SJCRH30 (cell line): ENCODE measurements at places on chromosomes 7 and 10.

- H3K36me3 ChIP-seq, result no peaks in the 10 kb centered on the region
- no peaks in the 10 kb centered on the region for H3K4me1 ChIP-seq
- no peak overlapping the region for H3K4me3 ChIP-seq
These were observed 427.9 kb upstream of the CELF2 start for GRCh38 chr10:10589540-10590303.

- H3K36me3 ChIP-seq, result no peaks in the 10 kb centered on the region
- peaks cover 4% of the 10 kb centered on the region; the same call in 1 of the 2 replicates for H3K4me1 ChIP-seq
- H3K27ac ChIP-seq, result no peak within 1 kb of the TSS
- no peaks in the 10 kb centered on the region for H3K27me3 ChIP-seq
These were observed at the start of gene CYTH3 for GRCh38 chr7:6272481-6273323. TSS of gene CYTH3 (minus strand) at chr7:6272624. CDS start at chr7:6272507, 117 bp downstream.

DNA sequence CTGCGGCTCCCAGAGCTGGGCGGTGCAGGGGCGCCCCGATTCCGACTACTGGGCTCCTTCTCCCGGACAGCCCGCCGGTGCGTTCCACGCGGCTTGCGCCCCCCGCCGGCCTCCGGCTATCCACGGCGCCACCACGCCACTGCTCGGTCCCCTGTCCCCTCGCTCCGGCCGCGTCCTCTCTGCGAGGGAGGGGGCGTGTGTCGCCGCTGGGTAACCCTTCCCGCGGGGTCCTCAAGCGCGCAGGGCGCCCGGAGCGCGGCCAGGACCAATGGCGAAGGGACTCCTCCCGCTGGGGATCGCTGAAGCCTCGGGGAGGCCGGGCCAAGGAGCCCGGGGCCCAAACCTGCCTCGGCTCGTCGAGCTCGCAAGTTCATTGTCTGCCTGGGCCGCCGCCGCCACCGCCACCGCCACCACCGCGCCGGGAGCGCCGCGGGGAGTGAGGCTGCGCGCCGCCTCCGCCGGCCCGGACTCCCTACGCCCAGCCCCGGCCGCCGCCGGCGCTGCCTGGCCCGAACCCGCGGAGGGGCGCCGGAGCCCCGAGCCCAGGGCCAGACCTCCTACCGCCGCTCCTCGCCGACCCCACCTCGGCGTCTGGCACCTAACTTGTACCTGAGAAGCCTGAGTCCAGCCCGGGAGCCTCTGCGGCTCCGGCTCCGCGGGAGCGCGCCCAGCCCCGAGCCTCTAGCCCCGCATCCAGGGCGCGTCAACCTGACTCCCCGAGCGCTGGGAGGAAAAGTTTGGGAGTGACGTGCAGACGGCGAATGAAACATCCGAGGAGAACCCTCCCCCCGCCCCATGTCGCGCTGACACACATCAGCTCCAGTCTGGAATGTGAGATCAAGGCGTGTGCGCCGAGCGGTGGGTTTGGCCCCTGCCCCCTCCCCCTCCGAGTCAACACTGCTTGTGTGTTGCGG is at the start of gene CHST15:
Gene CHST15, minus strand, starts transcription at position 739 of the 914 bp plus-strand sequence. CDS start 47,386 bp downstream, outside the sequence.
- peak within 1 kb of the TSS; percentile 54 for H3K4me3 ChIP-seq
- H3K4me1 ChIP-seq, result no peaks in the 10 kb centered on the region
- no peaks in the 10 kb centered on the region for H3K36me3 ChIP-seq
- no peak for DNase-seq
- peaks cover 24% of the 10 kb centered on the region for H3K27me3 ChIP-seq

DNA sequence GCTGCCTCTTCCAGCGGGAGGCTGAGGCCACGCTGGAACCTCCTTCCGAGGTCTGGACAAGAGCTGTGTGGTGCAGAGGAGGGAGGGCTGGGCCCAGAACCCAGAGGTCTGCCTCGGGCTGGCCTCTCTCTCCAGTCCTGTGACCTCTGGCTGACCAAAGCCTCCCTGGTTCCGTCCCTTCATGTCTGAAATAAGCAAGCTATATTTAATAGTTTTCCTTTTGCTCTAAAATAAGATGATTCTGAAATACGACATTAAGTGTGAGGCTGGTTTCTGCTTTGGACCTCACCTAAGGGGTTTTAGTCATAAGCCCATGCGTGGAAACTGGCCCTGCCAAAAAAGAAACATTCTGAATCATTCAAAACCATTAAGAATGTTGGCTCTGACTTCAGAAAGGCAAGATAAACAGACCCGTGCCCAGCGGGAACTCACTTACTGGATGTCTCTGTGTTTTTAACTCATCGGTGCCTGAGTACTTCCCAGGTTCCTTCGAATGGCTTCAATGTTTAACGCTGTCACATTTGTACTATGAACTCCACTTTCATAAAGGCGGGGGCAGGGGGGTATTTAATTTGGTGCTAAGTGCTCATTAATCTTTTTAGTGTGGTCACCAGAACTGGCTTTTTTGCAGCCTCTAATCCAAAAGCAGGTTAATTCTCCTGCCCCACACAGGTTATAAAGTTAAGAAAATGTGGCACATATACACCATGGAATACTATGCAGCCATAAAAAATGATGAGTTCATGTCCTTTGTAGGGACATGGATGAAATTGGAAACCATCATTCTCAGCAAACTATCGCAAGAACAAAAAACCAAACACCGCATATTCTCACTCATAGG is 157.5 kb upstream of the KLF14 start:
- peaks cover 27% of the 10 kb centered on the region for H3K4me1 ChIP-seq
- no peak overlapping the region for H3K4me3 ChIP-seq
- no peaks in the 10 kb centered on the region for H3K27me3 ChIP-seq
- peaks cover 8% of the 10 kb centered on the region; the same call in 1 of the 2 replicates for H3K36me3 ChIP-seq
- DNase-seq, result no peak

- H3K36me3 ChIP-seq, result no peaks in the 10 kb centered on the region
- no peak overlapping the region for H3K4me3 ChIP-seq
- no peaks in the 10 kb centered on the region for H3K27me3 ChIP-seq
- DNase-seq, result no peak
- no peak overlapping the region for H3K27ac ChIP-seq
These were observed 80.7 kb upstream of the CXCL12 start for GRCh38 chr10:44465401-44466115.

GRCh38 chr10:115093776-115094408 is 727 bp downstream of the ATRNL1 start:
- no peaks in the 10 kb centered on the region for H3K36me3 ChIP-seq
- H3K27me3 ChIP-seq, result no peaks in the 10 kb centered on the region
- peak; percentile 23 for DNase-seq
- H3K27ac ChIP-seq, result peak overlapping the region; percentile 42; the same call in 1 of the 2 replicates

- no peaks in the 10 kb centered on the region for H3K4me1 ChIP-seq
- peak; percentile 24 for DNase-seq
- H3K27ac ChIP-seq, result no peak overlapping the region
- peaks cover 51% of the 10 kb centered on the region for H3K36me3 ChIP-seq
- no peaks in the 10 kb centered on the region for H3K27me3 ChIP-seq
These were observed 164.4 kb downstream of the SVIL start for GRCh38 chr10:29470355-29470705.

DNA sequence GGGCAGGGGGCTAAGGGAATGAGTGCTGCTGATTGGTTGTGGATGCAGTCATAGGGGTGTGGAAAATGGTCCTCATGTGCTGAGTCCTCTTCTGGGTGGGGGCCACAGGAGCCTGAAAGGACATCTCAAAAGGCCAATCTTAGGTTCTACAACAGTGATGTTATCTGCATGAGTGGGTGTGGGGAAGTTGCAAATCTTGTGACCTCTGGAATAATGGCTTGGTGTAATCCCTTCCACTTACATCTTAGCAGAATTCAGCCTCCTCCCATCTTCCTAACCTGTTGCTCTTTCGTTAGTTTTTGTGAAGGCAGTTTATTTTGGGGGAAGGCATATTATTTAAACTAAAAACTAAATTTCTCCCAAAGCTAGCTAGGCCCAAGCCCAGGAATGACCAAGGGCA is 42.0 kb upstream of the OIT3 start:
- H3K27ac ChIP-seq, result no peak overlapping the region
- no peak overlapping the region for H3K4me3 ChIP-seq
- H3K4me1 ChIP-seq, result no peaks in the 10 kb centered on the region
- no peak for DNase-seq
- H3K36me3 ChIP-seq, result peaks cover 10% of the 10 kb centered on the region
- H3K27me3 ChIP-seq, result no peaks in the 10 kb centered on the region
